ENCODE measurements at places on chromosomes 4 and X.
A peak's percentile ranks its signal among the peaks of the same experiment; 100 is the strongest.

DNA sequence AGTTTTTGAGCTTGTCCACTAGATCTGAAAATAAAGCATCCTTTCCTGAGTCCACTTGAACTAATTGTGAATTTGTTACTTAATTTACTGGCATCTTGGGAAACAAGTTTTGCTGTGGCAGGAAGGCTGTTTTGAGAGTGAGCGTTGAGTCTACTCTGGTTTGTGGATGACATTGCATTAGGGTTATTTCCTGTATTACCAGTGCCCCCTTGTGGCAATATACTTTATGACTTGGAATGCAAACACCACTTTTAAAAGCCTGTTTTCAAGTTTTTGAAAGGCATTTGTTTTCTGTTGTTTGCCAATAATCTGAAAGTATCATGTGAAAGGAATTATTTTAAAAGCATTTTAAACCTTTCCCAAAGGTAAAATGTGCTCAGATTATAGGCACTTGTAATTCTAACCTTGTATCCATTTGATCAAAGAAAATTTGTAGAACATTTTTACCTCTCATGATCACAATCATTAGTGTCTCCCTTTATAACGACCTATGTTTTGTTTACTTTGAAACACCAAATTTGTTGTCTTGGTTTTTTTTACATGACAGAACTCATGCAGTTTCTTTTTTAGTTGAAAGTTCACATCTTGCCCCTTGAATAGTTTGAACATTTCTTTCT is 18.0 kb upstream of the CYP2U1 start:
- DNase-seq, result no peak

DNA sequence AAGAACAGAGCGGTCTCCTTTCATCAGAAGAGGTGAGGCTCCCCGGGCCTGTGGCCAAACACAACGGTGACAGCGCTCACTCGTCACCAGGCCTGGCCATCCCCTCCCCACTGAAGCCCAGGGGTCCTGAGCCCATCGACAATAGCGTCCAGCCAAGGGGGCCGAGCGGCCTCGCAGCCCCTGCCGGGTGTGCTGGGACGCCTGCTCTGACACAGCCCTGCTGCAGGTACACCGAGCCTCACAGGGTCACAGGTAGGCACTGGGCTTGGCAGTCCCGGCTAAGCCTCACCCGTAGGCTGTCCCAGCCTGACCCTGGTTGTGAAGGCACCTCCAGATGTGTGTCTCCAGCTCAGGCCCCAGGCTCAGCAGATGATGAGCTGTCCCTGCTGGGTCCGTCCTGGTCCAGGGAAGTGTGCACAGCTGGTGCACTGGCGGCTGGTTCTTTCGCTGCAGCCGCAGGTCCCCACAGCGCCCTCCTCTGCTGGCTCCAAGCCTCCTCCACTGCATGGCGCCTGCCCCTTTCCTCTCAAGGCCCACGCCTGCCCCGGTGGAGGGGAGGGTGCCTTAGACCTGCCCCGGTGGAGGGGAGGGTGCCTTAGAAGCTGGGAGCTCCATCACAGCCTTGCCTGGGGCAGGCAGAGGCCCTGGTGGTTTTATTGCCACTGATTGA is 21.5 kb downstream of the UVSSA start:
- DNase-seq, result no peak

- peak; percentile 3 for DNase-seq
Observed at GRCh38 chrX:41009850-41010846, 75.1 kb upstream of the USP9X start.

DNA sequence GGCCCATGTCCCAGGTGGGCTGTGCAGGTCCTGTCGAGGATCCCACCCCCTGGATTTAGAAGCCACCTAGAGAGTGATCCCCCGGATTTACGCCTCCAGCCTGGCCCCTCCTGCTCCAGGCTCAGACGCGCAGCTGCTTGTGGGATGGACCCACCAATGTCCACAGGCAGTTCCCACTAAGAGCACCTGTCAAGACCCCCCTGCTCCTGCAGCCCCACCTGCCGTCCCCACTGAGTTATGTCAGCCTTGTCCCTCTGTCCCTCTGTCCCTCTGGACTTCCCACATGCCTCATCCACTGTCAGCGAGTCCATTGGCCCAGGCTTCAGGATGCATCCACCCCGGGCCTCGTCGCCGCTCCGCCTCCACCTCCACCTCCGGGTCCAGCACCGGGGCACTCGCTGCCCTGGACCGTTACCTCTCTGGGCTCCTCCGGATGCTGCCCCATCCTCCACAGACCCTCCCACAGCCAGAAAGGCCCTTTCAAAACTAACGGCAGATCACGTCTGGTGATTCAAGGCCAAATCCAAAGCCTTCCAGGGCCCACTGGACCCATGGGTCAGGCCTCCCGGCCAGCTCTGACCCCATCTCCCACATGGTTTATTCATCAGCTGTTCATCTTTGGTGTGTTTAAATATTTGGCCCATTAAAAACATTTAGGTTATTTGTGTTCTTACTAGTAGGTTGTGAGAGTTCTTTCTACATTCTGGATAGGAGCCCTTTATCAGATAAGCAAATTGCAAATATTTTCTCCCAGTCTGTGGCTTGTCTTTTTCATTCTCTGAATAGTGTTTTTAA is 28.3 kb downstream of the HTRA3 start:
- no peak for DNase-seq

DNA sequence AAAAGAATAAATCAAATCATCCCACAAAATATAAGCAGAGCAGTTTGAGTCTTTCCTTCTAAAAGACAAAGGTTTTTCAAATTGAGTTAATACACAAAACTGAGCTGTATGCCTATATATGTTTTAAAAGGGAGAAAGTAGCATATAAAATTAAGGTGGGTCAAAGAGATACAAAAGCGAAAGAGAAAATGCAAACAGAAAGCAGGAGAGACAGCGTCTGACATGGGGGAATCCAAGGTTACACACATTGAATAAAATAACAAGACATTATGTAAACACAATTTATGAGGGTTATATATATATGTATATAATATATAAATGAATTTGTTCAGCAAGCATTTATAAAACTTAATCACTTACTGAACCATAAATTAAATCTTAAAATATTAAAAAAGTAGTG is 276.1 kb upstream of the LCORL start:
- no peak for DNase-seq

Data from stimulated activated CD8-positive, alpha-beta memory T cell treated with anti-CD3 and anti-CD28 coated beads, Interleukin-7, amount 100 ng/mL, for 1 hour (primary cell).